ENCODE measurements at places on chromosomes 11 and 22.

- DNase-seq, result no peak
Measured at GRCh38 chr11:15726893-15727519, 612.3 kb downstream of the INSC start.

GRCh38 chr11:131136486-131136885 lies 220.2 kb upstream of the SNX19 start:
- no peak for DNase-seq

DNA sequence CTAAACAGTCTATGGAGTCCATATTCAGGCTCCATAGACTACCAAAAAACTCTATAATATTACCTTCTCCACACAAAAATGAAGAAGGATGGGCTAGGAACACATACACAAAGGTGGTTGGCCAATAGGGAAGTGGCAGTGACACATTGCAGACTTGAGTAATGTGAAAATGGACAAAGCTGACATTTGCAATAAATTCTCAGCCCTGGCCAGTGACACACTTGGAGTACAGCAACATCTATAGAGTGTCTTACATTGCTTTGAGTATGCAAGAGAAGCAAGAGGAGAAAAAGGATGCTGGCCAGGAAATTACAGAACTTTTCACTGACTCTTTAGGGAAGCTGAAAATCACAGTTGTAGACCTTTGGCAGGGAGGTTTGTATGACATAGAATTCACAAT lies 7.3 kb upstream of the OR52W1 start:
- DNase-seq, result no peak

DNA sequence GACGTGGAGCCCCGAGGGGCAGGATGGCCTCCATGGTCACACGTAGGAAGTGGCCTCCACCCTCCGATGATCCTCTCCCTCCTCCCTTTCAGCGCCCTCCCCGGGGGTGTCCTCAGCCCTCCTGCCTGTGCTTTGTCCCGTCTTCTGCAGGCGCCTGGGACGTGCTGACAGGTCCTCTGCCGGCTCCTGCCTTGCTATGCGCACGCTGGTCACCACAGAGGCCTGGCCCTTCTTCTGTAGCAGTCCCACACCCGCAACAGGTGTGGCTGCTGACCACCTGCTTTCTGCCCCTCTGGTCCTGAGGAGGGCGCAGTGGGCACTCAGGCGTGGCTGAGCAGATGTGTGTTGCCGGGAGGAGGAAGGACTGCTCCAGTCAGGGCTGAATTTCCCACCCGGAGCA lies 27.7 kb upstream of the PPP6R3 start:
- no peak for DNase-seq

GRCh38 chr11:7640816-7641215 lies 32.5 kb downstream of the CYB5R2 start:
- no peak for DNase-seq

GRCh38 chr11:128731041-128731663 lies 37.3 kb downstream of the FLI1 start:
- no peak for DNase-seq

DNA sequence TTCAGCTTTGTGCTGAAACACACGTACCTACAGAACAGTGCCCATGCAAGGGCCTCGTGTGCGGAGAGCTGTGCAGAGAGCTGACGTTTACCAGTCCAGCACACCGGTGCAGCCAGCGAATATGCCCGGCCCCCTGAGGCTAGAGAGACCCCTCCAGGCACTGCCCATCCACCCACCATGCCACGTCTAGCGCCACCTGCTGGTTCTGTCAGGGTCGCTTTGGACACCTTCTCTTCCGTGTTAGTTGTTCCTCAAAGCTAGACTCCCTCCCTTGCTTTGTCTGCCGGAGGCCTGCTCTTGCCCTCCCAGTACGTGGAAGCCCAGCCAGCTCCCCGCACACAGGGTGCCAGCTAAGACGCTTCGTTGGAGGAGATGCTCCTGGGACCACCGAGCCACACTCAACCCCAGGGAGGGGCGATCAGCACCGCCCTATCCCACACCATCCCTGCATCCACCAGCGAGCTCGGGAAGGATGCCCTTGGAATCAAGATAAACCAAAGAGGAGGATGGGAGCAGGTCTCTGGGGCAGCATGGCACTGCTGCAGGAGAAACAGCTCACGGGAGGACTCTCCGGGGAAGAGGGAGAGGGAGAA lies 43.4 kb downstream of the CPT1A start:
- DNase-seq, result peak; percentile 5

DNA sequence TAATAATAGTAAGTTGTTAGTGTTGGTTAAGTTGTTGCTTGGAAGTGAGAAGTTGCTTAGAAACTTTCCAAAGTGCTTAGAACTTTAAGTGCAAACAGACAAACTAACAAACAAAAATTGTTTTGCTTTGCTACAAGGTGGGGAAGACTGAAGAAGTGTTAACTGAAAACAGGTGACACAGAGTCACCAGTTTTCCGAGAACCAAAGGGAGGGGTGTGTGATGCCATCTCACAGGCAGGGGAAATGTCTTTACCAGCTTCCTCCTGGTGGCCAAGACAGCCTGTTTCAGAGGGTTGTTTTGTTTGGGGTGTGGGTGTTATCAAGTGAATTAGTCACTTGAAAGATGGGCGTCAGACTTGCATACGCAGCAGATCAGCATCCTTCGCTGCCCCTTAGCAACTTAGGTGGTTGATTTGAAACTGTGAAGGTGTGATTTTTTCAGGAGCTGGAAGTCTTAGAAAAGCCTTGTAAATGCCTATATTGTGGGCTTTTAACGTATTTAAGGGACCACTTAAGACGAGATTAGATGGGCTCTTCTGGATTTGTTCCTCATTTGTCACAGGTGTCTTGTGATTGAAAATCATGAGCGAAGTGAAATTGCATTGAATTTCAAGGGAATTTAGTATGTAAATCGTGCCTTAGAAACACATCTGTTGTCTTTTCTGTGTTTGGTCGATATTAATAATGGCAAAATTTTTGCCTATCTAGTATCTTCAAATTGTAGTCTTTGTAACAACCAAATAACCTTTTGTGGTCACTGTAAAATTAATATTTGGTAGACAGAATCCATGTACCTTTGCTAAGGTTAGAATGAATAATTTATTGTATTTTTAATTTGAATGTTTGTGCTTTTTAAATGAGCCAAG lies 2.7 kb downstream of the NEAT1 start:
- peak; percentile 75 for DNase-seq

- no peak for DNase-seq
Measured at GRCh38 chr11:72012897-72013721, 14.4 kb downstream of the IL18BP start.

- no peak for DNase-seq
Measured at GRCh38 chr11:26330262-26330661, 1.7 kb upstream of the ANO3 start.

DNA sequence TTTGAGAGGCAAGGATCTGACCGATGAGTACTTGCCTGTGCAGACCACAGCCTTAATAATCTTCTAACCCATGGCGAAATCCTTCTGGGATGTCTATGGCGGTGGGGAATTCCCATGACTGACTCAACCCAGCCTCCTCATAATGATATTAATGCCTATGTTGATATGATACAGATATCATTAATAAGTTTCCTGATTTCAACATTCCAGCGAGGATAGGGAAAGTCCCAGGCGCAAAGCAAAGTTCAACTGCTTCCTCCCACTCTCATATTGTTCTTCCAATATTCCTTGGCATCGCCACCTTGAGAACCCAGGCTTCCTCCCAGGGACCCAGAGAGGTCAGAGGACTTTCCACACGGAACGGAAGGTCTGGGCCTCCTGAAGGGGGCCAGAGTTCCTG lies 110.3 kb upstream of the TMEM45B start:
- no peak for DNase-seq

GRCh38 chr11:39932966-39933365 lies 1526.5 kb downstream of the LRRC4C start:
- no peak for DNase-seq

GRCh38 chr22:49052023-49052538 lies 775.6 kb downstream of the BRD1 start:
- no peak for DNase-seq
